Muscle of arm (tissue), 14 donors: ENCODE measurements at places on chromosomes 12 and 14. TPM values are rescaled to one million over a fixed set of nuclear protein-coding genes. Genes with fewer than 3 reads are reported as not detected.
A peak's percentile ranks its signal among the peaks of the same experiment; 100 is the strongest.

Gene BDKRB1
- polyA plus RNA-seq = 0.70 TPM

Gene DNAH10
- polyA plus RNA-seq = 2.2 TPM

Gene PTPRR
- 1.8 TPM for polyA plus RNA-seq

Gene POP5
- polyA plus RNA-seq = 19.8 TPM

Gene TMEM106C
- 45.7 TPM for polyA plus RNA-seq

Gene KRT5
- polyA plus RNA-seq = 4.2 TPM

- DNase-seq = no peak
Observed at GRCh38 chr14:89418976-89419375, 1.9 kb upstream of the FOXN3 start.

- no peak for DNase-seq
Observed at GRCh38 chr12:122491991-122492390, 8.7 kb downstream of the ZCCHC8 start.

- DNase-seq = no peak
Observed at GRCh38 chr14:95683793-95684192, 2.4 kb upstream of the TCL1B start.

GRCh38 chr12:1650260-1650977 is 21.4 kb downstream of the WNT5B start:
- DNase-seq = no peak

DNA sequence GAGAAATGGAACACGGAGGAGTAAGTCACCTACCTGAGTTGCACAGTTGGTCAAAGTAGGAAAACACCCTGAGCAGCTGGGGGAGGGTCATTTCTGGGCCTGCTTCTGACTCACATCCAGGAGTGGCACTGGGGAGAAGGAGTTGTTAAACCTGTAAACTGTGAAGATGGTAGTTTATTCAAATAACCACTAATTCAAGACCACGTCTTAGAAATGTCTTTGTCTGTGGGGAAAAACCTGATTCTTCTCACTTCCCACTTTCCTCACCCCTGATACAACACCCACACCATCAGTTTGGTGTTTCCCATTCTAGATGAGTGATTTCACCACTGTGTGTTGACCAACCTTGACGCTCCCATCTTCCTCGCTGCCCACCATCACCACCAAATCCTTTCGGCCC is 207.1 kb downstream of the ANO4 start:
- DNase-seq = no peak

- DNase-seq = peak; percentile 44
Observed at GRCh38 chr12:90245391-90245790, 536.8 kb upstream of the ATP2B1 start.

- no peak for DNase-seq
Observed at GRCh38 chr12:97680751-97681150, 218.1 kb downstream of the RMST start.

DNA sequence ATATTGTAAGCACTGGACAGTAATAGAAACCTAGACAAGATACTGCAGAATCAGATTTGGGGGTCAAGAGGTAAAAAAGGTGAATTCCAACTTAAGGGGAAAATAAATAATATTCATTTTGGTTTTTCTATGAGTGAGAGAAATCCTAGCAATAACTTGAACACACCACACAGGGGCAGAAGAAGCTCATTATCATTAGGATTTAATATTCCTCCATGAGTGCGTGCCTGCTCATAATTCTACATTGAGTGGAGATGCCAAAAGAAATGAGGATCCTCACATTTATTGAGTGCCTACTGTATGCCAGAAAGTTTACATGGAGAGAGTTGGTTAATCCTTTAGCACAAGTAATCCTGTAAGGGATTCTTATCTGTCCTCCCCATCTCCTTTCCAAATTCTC is 40.5 kb upstream of the C14orf132 start:
- no peak for DNase-seq

DNA sequence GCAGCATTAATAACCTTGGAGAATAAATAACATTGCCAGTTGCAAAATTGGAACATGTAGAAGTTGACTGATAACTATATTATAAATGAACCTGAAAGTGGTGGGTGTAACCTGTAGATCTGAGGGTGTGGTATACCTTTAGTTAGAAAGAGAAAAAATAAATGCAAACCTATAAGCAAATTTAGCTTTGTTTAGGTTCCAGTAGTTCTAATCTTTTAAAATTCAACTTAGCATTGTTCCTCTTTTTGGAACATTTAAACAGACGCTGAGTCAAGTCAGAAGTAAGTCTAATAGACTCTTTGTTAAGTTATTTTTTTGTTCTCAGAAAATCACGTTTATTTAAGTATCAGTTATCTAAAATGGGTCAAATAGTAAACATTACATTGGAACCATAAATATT is 120.0 kb downstream of the DNAI7 start:
- DNase-seq = no peak

DNA sequence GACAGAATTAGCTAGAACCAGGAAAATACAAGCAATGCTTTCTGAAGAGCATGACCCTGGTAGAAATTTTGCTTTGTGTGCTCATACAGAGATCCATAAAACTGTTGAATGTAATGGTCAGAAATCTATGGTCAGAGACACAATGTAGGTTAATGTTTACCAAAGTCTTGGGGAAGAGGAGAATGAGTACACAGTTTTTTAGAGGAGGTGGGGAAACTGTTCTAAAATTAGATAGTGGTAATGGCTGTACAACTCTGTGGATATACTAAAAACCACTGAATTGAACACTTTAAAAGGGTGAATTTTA is 109.5 kb upstream of the ARHGAP5 start:
- DNase-seq = no peak

DNA sequence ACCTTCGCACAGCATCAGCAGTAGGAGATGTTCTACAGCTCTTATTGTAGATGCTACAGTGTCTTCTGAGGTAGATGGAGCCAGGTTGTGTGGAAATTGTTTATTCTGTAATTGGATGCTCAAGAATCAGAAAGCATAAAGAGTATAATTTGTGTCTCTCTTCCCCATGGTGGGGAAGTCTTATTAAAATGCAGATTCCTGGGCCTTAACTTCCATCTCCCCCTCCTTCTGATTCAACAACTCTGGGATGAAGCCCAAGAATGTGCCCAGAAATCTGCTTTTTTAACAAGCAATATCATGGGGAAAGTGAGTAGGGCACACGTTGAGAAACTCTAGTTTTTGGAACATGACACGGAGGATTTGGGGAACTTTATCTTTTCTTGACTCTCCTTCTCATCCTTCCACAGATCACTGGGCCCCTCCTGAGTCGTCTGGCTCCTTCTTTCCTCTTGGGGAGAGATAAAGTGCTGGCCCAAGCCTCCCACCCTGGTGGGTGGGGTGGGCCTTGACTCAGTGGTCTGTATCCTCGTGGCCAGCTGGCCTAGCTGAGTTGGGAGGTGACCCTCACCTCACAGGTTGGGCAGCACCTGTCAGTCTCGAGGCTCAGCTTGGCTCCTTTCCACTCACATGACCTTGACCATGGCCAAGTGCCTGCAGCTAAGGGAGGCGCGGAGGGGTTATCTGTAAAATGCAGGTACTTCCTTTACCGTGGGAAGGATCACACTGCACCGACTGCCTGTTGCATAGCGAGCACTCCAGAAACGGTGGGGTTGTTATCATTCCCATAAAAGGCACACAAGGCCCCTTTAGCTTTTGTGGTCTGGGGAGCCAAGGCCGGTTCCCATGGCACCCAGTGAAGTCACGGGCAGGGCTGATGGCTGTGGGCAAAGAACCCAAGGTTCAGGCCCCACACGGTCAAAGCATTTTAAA is 141.9 kb downstream of the CHST11 start:
- no peak for DNase-seq

GRCh38 chr12:5456906-5457305 is 25.0 kb downstream of the NTF3 start:
- no peak for DNase-seq

DNA sequence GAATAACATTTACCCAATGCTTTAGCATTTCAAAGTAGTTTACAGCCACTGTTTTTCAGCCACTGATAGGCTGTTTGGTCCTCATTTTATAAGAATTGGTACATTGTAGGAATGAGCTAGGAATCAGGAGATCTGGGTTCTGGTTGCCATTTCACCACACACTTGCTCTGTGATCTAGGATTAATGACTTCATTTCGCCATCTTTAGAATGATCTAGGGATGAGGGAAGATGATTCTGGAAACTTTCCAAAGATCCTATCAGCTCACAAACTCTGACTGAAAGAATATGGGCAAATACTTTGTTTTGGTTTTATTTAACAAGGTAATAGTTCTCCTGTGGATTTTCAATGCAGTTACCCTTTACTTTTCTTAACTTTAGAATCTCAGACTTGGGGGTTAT is 155.0 kb downstream of the GCH1 start:
- no peak for DNase-seq

DNA sequence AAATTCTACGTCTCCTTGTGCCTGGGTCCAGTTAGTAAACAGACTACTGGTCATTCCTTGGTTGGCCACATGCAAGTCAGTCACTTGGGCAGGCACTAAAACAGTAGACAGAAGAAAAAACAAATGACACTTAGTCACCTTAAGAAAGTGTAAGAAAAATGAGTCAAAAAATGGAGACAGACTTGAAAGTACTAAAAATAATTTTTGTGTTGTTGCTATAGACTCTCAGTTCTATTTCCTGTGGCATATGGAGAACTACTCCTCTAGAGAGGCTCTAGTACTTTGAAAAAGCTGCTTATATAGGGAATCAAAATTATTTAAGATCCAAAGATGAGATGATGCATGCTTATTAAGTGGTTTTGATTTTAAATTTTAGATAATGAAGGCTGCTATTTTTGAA is 56.0 kb downstream of the PTPRB start:
- DNase-seq = no peak

GRCh38 chr12:11685316-11685715 is 35.8 kb downstream of the ETV6 start:
- no peak for DNase-seq

DNA sequence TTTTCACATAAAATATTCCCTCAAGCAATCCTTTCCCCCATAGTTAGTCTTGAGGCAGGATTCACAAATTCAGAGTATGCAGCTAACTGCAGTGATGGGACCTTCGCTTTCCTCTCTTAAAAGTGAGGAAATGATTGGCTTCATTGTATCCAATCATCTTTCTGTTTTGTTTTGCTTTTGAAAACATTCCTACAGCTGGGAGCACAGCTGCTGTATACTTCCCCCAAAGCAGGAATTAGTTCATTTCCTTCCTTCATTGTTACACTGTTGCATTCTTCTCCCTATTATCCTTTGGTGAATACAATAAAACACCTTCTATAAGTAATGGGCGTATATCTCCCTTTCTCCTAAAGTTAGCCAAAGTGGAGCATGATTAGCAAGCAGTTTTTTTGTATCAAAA is 9.4 kb upstream of the GAS2L3 start:
- DNase-seq = peak; percentile 20

- DNase-seq = no peak
Observed at GRCh38 chr12:63916561-63917476, 72.3 kb downstream of the SRGAP1 start.

DNA sequence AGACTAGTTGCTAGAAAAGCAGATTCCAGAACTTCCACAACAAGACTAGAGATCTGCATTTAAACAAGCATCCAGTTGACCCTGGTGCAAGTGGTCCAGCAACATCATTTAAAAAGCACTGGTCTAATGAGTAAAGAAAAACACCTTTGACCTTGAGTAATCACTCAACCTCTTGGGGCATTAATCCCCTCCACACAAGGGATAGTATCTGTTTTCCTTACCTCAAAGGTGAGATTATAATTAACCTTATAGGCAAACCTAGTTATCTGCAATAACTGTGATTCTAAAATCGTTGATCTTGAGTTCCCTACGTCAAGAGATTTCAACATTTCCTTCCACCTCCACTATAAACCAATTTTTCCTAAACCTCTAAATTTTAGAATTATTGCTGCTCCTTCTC is 1.1 kb downstream of the KDM5A start:
- no peak for DNase-seq

DNA sequence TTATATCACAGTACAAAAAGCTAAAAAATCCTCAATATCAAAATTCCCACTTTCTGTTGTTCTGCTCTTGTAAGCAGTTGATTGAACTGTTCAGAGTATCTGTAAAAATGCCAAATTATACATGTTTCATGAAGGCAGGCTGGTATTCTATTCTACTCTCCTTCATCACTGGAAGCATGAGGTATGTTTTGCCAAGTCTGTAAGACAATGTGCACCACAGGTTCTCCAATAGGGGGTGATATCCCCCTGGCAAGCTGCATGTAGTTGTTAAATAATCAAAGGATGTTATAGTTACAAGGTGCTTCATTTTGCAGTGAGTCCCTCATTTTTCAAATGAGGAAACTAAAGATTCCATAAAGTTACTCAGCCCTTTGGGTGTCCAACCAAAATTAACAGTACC is 15.1 kb upstream of the NEK9 start:
- no peak for DNase-seq

GRCh38 chr12:121537814-121538698 is 42.8 kb downstream of the KDM2B start:
- DNase-seq = no peak

DNA sequence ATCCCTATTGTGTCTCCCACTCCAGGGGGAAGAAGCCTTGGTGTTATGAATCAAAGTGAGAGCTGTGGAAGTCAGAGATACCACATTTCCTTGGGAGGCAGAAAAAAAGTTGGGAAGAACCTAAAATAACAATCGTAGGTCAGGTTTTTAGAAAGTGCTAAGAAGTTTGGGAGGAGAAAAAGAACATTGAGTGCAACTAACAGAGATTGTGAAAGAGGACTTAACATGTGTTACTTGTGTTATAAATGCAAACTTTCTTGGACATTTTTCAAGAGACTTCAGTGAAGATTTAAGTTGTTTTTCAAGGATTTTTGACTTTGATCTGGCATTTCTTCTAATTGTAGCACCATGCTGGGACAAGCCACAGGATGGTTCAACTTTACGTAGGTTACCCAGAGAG is 7.8 kb upstream of the ERP27 start:
- no peak for DNase-seq

DNA sequence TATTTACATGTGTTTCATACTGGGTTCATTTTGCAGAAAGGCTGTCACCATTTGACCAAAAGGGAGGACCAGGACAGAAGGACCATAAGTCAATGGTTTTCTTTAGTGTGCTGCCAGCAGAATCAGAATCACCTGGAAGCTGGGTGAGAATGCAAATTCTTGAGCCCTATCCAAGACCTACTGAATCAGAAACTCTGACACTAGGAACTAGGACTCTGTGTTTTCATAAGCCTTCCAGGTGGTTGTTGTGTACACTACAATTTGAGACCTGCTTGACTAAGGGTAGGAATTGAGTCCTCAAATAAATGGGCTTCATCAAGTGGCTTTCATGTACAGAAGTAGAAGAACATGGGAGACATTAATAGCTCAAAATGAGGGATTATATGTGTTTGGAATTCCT is 32.2 kb downstream of the PDE6H start:
- DNase-seq = no peak

GRCh38 chr12:127810041-127810440 is 456.9 kb upstream of the TMEM132C start:
- DNase-seq = peak; percentile 56
